IPS DF 19.7 (cell line): ENCODE measurements at places on chromosomes 3 and 15.

GRCh38 chr15:49380912-49381311 lies 42.1 kb upstream of the FGF7 start:
- no peak for DNase-seq

- no peak for DNase-seq
Measured at GRCh38 chr15:69576948-69577351, 124.3 kb downstream of the RPLP1 start.

GRCh38 chr3:60192297-60193114 lies 1058.7 kb downstream of the FHIT start:
- DNase-seq, result no peak

- DNase-seq, result no peak
Measured at GRCh38 chr3:88003115-88003755, 55.6 kb downstream of the CGGBP1 start.

GRCh38 chr3:79250746-79251145 lies 517.1 kb downstream of the ROBO1 start:
- DNase-seq, result no peak

DNA sequence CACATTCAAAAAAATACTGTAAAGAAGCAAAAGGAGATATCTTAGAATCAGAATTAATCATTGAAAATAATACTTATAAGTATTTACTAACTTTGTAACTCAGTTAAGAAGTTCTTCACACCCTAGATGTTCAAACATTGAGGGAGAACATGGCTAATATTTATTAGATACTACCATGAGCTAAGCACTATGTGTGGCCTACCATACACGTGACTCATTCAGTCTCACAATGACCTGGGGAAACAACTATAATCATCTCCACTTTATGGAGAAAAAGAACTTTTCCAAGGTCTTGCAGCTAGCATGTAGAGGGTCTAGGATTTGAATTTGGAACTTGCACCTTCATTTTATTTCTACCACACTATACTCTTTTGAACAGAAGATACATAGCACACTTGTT lies 361.9 kb upstream of the CFAP20DC start:
- no peak for DNase-seq

GRCh38 chr15:51313074-51313393 lies 25.4 kb downstream of the CYP19A1 start:
- no peak for DNase-seq

GRCh38 chr15:85492406-85492805 lies 112.0 kb downstream of the AKAP13 start:
- no peak for DNase-seq

GRCh38 chr3:106068795-106069194 lies 200.0 kb upstream of the CBLB start:
- DNase-seq, result no peak

GRCh38 chr3:115062009-115062408 lies 85.1 kb downstream of the ZBTB20 start:
- DNase-seq, result no peak

- no peak for DNase-seq
Measured at GRCh38 chr15:57570994-57571393, 20.7 kb upstream of the MYZAP start.

GRCh38 chr15:81111510-81112470 lies 22.3 kb upstream of the CFAP161 start:
- no peak for DNase-seq

DNA sequence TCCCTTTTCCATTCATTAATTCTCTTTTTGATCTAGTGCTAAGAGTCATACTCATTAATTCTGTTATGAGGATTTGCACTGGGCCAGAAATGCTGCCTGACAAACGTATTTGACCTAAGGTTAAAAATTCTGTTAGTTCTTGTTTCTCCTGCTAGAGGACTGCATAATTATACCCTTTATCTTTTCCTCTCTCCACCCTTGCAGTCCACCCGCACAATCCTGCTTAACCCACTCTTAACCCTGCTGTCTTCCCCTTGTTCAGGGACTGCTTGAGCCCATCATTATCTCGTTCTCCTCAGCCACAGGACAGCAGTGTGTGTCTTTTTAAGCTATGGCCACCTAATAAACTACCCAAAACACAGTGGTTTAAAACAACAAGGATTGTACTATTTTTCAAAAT lies 31.1 kb upstream of the DYNC1LI1 start:
- DNase-seq, result no peak

GRCh38 chr3:48268381-48268935 lies 27.6 kb downstream of the ZNF589 start:
- no peak for DNase-seq

- DNase-seq, result no peak
Measured at GRCh38 chr15:46646490-46646889, 1011.7 kb downstream of the SQOR start.

GRCh38 chr3:44175070-44175469 lies 66.6 kb upstream of the TOPAZ1 start:
- no peak for DNase-seq
